Fibroblast of skin of left biceps (primary cell): ENCODE measurements at places on chromosomes 11 and 22.
A peak's percentile ranks its signal among the peaks of the same experiment; 100 is the strongest.

- DNase-seq, result peak; percentile 6
Observed at GRCh38 chr11:17504330-17505107, 27.9 kb upstream of the ABCC8 start.

- DNase-seq, result no peak
Observed at GRCh38 chr11:66639066-66639813, 737 bp downstream of the RBM4 start.

- no peak for DNase-seq
Observed at GRCh38 chr22:22060200-22061084, 77.9 kb upstream of the TOP3B start.

DNA sequence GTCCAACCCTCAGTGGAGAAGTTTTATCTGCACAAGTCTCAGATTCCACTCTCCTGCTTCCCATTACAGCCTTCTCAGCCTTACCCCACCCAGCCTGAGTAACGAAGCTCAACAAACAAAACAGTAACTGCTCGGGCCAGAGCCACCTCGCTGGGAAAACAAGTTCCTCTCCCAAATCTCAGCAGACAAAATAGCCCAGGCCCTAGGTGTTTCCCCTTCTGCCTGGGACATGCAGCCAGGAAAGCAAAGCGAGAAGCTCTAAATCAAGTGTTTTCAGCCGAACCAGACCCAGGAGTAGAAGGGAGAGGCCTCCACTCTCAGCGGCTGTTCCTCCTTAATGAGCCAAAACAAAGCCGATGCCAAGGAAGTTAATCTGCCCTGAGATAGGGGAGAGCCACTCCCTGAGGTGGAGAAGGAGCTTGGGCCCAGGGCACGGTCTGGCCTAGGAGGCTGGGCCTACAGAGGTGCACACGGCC, 44.0 kb downstream of the LIF start:
- no peak for DNase-seq

DNA sequence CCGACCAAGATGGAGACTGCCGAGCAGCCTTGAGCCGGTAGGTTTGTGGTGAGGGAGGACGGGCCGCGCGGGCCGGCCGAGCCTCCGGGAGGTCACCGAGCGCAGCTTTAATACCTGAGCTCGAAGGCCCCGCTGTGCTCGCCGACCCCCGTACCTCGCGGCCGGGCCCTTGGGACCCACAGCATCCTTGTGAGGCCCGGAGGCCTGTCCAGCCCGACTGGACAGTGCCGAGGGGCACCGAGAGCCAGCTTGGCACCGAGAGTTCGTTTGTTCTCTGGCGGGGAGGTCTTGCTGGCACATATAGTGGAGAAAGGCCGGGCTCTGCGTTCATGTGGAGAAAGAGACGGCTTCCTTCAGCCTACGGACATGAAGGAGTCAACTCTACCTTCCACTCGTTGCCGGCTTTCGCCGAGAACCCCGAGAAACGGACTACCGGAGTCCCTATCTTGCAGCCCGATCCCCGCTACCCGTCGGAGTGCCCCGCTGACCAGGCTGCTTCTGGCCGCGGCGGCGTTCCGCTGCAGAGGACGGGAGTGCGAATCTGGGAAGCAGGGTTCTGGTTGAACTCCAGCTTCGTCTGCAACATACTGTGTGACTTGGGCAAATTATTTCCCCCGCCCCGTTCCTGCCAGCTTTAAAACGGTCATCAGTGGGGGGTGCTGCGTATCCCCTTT, 349 bp downstream of the TSSC4 start:
- no peak for DNase-seq

- no peak for DNase-seq
Observed at GRCh38 chr11:126700768-126701519, 299.6 kb downstream of the KIRREL3 start.

GRCh38 chr11:18727479-18728236, 1.7 kb upstream of the IGSF22 start:
- no peak for DNase-seq

GRCh38 chr11:131845255-131845654, 474.8 kb downstream of the NTM start:
- no peak for DNase-seq

GRCh38 chr11:23866641-23867040, 630.2 kb upstream of the LUZP2 start:
- DNase-seq, result no peak

- no peak for DNase-seq
Observed at GRCh38 chr11:120786206-120786735, 237.6 kb upstream of the TBCEL start.

DNA sequence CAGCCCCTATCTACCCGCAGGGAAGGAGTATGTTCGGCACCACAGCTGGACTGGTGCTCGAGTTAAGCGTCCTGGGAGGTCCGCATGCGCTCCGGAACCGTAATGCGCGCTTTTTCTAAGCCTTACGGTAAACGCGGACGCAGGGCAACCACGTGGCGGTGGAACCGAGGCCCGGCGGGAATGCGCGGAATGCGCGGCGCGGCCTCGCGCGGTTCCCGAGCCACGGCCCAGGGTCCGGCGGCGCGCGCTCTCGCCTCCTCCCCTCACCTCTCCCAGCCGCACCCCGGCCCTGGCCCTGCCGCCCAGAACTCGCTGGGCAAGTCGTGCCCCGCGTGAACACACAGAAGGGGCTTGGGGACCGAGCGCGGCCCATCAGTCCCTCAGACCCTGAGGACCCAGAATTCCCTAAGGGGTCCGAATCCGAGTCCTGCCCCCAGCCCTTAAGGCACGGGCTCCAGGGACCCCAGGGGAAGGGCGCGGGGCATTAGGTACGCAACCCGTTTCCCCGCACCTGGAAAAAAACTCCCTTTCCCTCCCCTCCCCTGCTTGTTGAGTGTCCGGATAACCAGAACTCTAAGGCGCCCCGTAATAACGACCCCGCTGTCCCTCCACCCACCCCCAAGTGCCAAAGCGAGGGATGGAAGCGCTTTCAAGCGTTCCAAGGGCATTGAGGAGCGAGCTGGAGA, 4.3 kb upstream of the CCND1 start:
- DNase-seq, result peak; percentile 79

GRCh38 chr11:45885921-45886721, 670 bp downstream of the MAPK8IP1 start:
- no peak for DNase-seq

DNA sequence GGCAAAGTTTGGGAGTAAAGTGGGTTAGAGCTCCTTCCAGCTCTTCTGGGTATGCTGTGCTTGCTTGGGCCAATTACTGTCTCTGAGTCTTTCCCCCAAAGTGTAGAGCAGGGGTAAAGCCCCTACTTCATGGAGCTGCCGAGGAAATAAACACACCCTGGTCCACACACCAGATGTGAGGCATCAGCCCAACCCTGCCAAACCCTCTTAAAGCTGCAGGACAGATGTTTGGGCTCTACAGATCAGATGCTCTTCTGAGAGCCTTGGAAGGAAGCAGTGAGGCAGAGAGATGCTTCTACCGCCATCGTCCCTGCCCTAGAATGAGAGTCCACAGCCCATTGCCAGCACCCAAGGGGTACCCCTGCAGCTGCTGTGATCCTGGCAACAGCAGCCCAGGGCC, 64.7 kb downstream of the ELFN2 start:
- DNase-seq, result no peak
